Osteoblast (primary cell): ENCODE measurements at places on chromosomes 5 and 9. TPM values are rescaled to one million over a fixed set of nuclear protein-coding genes. Genes with fewer than 3 reads are reported as not detected.

The ZNF483 gene
- total RNA-seq = 5.9 and 6.2 TPM in 2 replicates

The PAXX gene
- 13.3 and 16.6 TPM in 2 replicates for total RNA-seq

The HTR4 gene
- not detected in 2 replicates for total RNA-seq

The FSTL4 gene
- total RNA-seq = not detected in 2 replicates

The VDAC1 gene
- 236 and 264 TPM in 2 replicates for total RNA-seq

The KIF27 gene
- total RNA-seq = 6.2 TPM in 2 replicates

The FBP2 gene
- not detected in 2 replicates for total RNA-seq

The LRRC19 gene
- under 0.01 TPM in 2 replicates for total RNA-seq

The SPATA31D4 gene
- not detected in 2 replicates for total RNA-seq

The SLC28A3 gene
- 0.59 and 0.72 TPM in 2 replicates for total RNA-seq

The PCSK5 gene
- 13.3 and 14.5 TPM in 2 replicates for total RNA-seq

The TMOD1 gene
- total RNA-seq = not detected in 2 replicates

The OR1Q1 gene
- total RNA-seq = under 0.01 TPM in 1 of 2 replicates, not detected in the other

The SLC46A2 gene
- total RNA-seq = under 0.01 TPM in 1 of 2 replicates, not detected in the other

The SPEF2 gene
- total RNA-seq = 7.2 and 12.7 TPM in 2 replicates

The SLC23A1 gene
- not detected in 2 replicates for total RNA-seq

The ZNF354C gene
- total RNA-seq = 7.6 and 9.1 TPM in 2 replicates

The ADGRD2 gene
- total RNA-seq = not detected in 2 replicates

The EQTN gene
- total RNA-seq = not detected in 2 replicates

The KIF12 gene
- not detected in 2 replicates for total RNA-seq

The IL3 gene
- total RNA-seq = not detected in 2 replicates

The C9orf153 gene
- under 0.01 and 0.59 TPM in 2 replicates for total RNA-seq

The CCL19 gene
- not detected in 2 replicates for total RNA-seq

The LCN9 gene
- total RNA-seq = not detected in 2 replicates

The UBTD2 gene
- total RNA-seq = 37.6 and 38.3 TPM in 2 replicates

The FAM78A gene
- 0.36 and 0.59 TPM in 2 replicates for total RNA-seq

The FOXD1 gene
- 12.7 and 17.0 TPM in 2 replicates for total RNA-seq

The SLC25A2 gene
- 0.36 and 0.59 TPM in 2 replicates for total RNA-seq

The NEUROG1 gene
- total RNA-seq = not detected in 2 replicates

The MAMDC4 gene
- total RNA-seq = 0.88 and 1.4 TPM in 2 replicates

The TMEM8B gene
- 2.1 and 2.5 TPM in 2 replicates for total RNA-seq

The TRIM14 gene
- total RNA-seq = 0.59 and 1.1 TPM in 2 replicates

The FABP6 gene
- total RNA-seq = not detected in 2 replicates

The CCDC183 gene
- total RNA-seq = under 0.01 TPM in 1 of 2 replicates, not detected in the other

The WNT8A gene
- total RNA-seq = not detected in 2 replicates

The TAF11L10 gene
- not detected in 2 replicates for total RNA-seq

The SH3GL2 gene
- total RNA-seq = under 0.01 and 0.29 TPM in 2 replicates

The IFNA21 gene
- total RNA-seq = not detected in 2 replicates

The PRSS3 gene
- total RNA-seq = 2.2 and 3.5 TPM in 2 replicates

The C9orf43 gene
- 0.36 and 0.88 TPM in 2 replicates for total RNA-seq

The ZDHHC11 gene
- total RNA-seq = 1.2 and 1.8 TPM in 2 replicates

The ARSI gene
- 4.7 and 6.5 TPM in 2 replicates for total RNA-seq

The SCGB3A2 gene
- not detected in 2 replicates for total RNA-seq

The CCDC171 gene
- total RNA-seq = 5.8 and 8.0 TPM in 2 replicates

The NR5A1 gene
- not detected in 2 replicates for total RNA-seq

The PCDHA9 gene
- 0.29 and 0.36 TPM in 2 replicates for total RNA-seq

The ADGRV1 gene
- under 0.01 TPM in 1 of 2 replicates, not detected in the other for total RNA-seq

The FAM221B gene
- total RNA-seq = not detected in 2 replicates

The C5orf52 gene
- not detected in 2 replicates for total RNA-seq

The PCDHAC2 gene
- 0.36 and 0.59 TPM in 2 replicates for total RNA-seq

The FCN1 gene
- not detected in 2 replicates for total RNA-seq

The ANKRD20A1 gene
- total RNA-seq = not detected in 2 replicates

The ARHGEF28 gene
- 56.9 and 64.4 TPM in 2 replicates for total RNA-seq

The AP3B1 gene
- 77.4 and 85.7 TPM in 2 replicates for total RNA-seq

The ORM2 gene
- total RNA-seq = not detected in 2 replicates

The PCDHGA6 gene
- 5.0 and 5.1 TPM in 2 replicates for total RNA-seq

The GMCL2 gene
- total RNA-seq = not detected in 2 replicates

The TAF11L3 gene
- total RNA-seq = not detected in 2 replicates
